ENCODE measurements at places on chromosomes 2 and 18.

- DNase-seq: no peak
These were observed 82.4 kb downstream of the PTRHD1 start for GRCh38 chr2:24710806-24711205.

- no peak for DNase-seq
These were observed 91.1 kb downstream of the EML6 start for GRCh38 chr2:54814389-54815147.

GRCh38 chr2:174014699-174015070, 49.5 kb upstream of the SP3 start:
- no peak for DNase-seq

GRCh38 chr2:33528441-33528950, 52.0 kb downstream of the RASGRP3 start:
- no peak for DNase-seq

- no peak for DNase-seq
These were observed 1.7 kb upstream of the FN1 start for GRCh38 chr2:215437614-215438013.

GRCh38 chr2:25797620-25798488, 80.4 kb downstream of the ASXL2 start:
- DNase-seq: no peak

DNA sequence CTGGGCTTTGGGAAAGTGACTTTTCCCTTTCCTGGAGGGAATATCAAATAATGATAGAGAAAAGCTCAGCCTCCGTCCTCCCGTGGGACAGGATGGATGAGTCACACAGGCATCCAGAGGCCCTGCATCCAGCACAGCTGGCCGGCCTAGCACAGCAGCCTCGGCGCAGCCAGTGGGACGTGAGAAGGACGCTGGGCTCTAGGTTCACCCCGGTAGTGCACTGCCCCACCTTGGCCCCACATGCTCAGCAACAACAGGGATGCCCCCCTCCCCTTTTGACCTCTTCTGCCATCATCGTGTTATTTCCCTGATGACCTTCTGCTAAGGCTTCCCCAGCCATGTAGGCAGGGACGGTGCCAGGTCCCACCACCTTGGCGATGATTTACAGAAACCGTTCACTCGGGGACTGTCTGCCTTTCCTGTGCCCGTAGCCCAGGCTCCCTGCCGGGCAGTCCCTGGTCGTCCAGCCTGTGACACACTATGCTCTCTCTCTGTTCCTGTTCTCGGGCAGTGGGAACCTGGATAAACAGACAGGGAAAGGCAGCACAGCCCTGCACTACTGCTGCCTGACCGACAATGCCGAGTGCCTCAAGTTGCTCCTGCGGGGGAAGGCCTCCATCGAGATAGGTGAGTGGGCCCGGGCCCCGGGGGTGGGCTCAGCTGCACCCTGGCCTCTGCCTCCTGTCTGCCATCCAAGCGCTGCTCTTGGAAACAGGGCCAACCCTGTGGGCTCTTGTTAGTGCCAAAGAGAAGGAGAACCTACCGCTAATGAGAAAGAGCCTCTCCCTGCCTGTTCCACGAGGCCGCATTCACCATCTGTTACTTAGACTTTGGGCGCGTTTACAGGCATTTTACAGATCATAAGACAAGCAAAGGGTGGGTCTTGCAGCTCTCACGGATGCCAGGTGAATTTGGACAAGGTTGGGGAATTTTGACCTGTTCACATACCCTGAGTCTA, 44.6 kb downstream of the ITGB1BP1 start:
- DNase-seq: no peak

DNA sequence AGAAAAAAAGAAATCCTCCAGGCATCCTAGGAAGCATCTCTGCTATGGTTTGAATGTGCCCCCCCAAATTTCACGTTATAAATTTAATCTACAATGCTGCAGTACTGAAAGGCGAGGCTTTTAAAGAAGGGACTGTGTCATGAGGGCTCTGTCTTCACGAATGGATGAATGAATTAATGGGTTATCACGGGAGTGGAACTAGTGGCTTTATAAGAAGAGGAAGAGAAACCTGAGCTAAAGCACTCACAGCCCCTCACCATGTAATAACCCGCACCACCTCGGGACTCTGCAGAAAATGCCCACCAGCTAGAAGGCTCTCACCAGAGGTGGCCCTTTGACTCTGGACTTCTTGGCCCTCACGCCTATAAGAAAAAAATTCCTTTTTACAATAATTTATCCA, 27.6 kb downstream of the RNU4ATAC start:
- DNase-seq: no peak

DNA sequence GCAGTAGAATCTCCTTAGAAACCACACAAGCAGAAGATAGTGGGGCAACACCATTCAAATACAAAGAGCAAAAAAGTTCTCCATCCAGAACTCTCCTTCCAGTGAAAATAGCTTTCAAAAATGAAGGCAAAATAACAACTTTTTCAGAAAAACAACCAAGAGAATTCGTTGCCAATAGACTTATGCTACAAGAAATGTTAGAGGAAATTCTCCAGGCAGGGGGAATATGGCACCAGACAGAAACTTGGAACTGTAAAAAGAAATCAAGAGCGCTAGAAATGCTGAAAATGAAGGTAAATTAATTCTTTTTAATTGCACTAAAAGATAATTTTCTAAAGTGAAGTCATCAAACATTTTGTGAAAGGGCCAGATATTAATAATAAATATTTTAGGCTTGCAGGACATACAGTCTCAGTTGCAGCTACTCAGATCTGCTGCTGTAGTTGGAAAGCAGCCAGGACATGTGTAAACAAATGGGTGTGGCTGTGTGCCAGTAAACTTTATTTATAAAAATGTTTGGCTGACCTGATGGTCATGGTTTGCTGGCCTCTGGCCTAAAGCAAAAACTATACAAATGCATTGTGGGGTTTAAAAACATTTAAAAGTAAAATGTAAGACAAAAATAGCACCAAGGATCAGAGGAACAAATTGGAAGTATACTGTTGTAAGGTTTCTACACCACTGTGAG, 73.7 kb upstream of the TGFA start:
- DNase-seq: no peak

DNA sequence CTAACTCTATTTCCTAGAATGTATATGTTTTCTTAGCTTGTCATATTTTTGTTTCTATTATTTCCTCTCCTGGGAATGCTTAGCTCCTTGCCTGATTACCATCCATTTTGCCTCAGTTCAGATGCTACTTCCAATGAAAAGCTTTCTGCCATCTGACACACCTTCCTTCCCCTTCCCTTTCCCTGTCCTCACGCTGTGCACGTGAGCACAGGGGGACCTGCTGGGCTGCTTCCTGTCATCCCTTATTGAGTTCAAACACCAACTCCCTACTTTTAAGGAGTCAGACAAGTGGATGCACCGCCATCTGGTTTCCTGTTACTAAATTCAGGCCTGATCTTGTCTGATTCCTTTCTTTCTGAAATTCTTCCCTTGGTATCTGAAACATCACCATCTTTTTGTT, 2.4 kb upstream of the INO80C start:
- DNase-seq: no peak

DNA sequence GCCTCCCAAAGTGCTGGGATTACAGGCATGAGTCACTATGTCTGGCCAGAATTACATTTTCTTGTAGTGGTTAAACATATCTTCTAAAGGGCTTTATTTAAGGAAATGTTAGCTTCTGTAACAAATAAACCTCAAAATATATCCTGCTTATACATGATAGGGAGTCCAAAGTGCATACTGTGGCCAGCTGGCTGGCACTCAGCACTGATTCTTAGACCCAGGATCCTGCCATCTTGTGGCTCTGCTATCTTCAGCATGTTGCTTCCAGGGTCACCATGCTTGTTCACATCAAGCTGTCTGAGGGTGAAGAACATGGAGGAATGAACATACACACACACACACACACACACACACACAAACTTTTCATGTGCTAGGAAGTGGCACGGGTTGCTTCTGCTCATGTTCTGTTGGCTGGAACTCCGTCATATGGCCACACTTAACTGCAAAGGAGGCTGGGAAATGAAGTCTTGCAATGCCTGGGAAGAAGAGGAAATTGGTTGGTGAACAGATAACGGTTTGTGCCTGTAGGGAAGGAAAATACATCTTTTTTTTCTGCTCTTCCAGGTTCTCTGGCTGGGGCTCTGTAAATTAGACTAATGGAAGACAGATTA, 40.0 kb downstream of the NPPC start:
- no peak for DNase-seq

GRCh38 chr18:79609841-79610281, 69.7 kb upstream of the CTDP1 start:
- no peak for DNase-seq

DNA sequence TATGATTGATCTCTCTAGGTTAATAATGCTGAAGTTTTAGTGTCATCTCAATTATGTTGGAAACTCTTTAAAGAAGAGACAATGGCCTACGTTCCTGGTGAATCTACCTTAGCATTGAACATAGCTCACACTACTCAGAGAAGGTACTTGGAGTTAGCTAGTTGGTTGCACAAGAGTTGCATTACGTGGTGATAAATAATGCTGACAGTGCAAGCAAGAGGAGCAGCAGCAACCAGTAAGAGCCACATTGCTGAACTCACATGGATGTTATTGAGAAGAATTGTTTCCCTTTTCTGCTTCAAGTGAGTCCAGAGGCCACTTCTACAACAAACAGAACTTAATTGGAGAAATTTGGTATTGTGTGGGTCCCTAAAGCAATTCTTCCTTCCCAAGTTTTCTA, 737.1 kb downstream of the TDRD15 start:
- no peak for DNase-seq

- DNase-seq: no peak
These were observed 45.5 kb downstream of the PPP3R1 start for GRCh38 chr2:68206793-68207192.

DNA sequence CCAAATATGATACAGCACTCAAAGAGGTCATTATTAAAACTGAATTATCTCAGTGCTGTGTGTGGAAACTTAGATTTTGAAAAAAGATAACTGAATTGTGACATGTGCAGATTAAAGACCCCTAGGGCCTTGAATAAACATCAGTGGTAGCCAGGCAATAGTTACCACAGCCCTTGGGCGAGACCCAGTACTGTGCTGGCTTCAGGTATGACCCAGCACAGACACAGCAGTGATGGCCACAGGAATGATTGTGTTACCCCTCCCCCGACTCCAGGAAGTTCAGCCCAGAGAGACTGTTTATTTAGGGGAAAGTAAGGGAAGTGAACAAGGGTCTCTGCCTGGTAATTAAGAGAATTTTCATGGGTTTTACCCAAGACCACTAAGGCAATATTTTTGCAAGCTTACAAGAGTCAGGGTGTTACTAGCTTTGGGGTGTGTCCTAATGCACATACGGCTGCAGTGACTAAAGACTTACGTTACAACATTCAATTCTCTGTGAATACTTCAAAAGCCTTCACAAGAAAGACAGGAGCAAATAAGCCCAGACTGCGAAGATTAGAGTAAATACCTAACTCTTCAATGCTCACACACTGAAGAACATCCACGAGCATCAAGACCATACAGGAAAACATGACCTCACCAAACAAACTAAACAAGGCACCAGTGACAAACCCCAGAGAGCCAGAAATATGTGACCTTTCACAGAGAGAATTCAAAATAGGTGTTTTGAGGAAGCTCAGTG, 28.2 kb upstream of the ITGAV start:
- no peak for DNase-seq

- DNase-seq: no peak
These were observed 1.9 kb downstream of the AGFG1 start for GRCh38 chr2:227473806-227474205.

- no peak for DNase-seq
These were observed 24.6 kb downstream of the CCDC195 start for GRCh38 chr2:224691563-224691962.

GRCh38 chr2:181771356-181771755, 91.0 kb upstream of the NEUROD1 start:
- no peak for DNase-seq

GRCh38 chr2:201955702-201956141, 77.9 kb upstream of the FZD7 start:
- DNase-seq: no peak

- no peak for DNase-seq
These were observed 147.3 kb downstream of the RDH14 start for GRCh38 chr2:18412980-18413675.

GRCh38 chr2:66433945-66434678, 813 bp upstream of the MEIS1 start:
- DNase-seq: no peak

DNA sequence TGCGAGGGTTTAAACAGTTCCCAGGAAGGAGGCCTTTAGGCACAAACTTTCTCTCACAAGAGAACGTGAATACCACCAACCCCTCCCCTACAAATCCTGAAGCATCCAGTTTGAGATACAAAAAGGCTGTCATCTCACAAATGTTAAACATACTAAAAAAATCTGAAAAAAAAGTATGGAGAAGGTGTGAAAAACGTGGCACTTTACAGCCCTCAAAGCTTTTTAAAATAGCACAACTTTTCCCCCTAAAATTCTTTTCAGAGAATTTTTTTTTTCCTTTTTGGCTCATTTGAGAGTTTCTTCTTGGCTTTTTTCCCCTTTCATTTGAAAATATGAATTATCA, 10.1 kb downstream of the ZEB2 start:
- DNase-seq: no peak

- no peak for DNase-seq
These were observed 399.8 kb downstream of the TMEM182 start for GRCh38 chr2:103161456-103162289.

GRCh38 chr2:105604938-105605337, 139.8 kb upstream of the NCK2 start:
- DNase-seq: no peak

DNA sequence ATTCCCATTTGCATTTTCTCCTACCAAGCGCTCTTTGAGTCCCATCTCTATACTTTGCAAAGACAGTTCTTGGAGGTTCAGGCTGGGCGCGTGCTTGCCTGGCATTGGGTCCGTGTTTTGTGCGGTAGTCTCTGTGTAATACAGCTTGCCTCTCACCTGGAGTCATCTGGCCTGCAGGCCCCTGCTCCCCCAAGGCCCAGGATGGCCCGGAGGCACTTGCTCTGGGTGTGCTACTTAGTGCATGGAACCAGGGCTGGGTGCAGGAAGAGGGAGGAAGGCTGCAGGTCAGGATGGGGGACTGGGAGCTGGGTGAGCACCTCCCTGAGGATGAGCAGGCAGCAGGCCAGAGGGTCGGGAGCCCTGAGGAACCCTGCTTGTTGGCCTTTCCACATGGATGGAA, 220.9 kb downstream of the LDLRAD4 start:
- no peak for DNase-seq

DNA sequence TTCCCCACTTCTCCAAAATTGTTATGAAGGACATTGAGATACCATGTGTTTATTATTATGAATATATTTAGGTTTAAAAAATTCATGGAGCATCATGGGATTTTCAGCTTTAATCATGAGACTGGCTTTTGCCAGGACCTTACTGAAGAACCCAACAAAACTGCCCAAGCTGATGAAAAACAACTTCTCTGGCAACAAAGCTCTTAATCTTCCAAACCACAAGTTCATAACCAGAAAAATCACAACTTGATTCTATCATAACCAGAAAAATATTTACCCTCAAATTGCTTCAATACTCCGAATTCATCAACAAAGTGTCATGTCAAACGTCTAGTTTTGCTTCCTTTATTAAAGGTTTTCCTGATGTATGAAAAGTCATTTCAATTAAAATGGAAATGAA, 971.8 kb upstream of the ACVR2A start:
- no peak for DNase-seq

GRCh38 chr18:25425024-25425423, 73.1 kb upstream of the ZNF521 start:
- no peak for DNase-seq

DNA sequence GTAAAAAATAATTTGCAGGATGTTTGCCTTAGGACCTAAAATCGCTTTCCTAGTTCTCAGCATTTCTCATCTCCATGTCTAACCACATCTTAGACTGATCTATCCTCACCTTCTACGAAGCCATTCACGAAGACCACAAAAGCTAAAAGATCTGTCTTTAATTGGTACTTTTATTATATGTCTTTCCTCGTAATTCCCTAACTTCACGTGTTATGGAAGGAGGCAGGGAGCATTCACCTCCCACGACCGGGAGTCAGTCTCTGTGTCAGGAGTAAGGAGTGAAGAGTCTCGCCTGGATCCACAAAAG, 1.6 kb downstream of the DLGAP1 start:
- no peak for DNase-seq
